ENCODE measurements at places on chromosomes 3 and 15.

GRCh38 chr15:89101302-89102193, 13.3 kb downstream of the ABHD2 start:
- DNase-seq: peak; percentile 67

DNA sequence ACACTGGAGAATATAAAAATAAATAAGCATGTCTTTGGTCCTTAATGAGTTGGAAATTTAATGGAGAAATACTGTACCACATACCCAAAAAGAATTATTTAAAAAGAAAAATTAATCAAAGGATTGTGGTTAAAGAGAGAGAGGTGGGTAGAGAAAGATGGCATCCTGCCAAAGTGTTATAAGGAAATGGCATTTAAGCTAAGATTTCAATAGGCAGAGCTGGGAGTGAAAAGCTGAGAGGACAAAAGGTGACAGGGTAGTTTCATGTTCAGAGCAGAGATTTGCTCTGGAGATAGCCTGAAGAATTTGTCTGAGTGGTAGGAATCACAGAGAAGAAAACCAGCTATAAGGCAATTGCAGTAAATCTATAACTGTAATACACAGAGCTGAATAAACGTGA, 181.0 kb downstream of the SI start:
- no peak for DNase-seq

DNA sequence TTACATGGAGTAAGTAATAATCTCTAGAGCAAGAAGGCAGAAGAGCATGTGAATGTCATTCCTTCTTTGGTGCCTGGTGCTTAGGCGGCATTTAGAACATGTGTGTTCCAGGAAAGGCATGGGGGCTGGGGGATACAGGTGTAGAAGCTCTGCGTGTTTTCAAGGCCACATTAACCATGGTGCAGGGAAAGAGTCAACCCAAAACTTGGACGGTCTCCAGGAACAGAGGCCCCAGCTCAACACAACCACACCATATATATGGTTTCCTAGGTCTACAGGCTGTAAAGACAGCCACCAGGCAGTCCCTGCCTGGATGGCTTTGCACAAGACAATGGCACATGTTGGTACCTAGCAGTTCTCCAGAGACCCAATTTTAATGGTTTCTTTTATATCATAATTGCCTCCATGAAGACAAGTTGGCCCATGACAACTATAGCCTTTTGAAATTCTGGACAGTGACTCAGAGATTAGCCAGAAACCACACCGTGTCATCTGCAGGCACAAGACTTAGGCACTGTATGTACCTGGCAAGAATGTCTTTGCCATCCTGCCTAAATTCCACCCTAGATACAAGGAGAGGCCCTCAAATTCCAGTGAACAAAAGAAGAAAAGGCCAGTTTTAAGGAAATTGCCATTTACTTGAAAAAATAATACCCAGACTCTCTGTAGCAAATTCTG, 25.0 kb upstream of the DGKG start:
- no peak for DNase-seq

- no peak for DNase-seq
Measured at GRCh38 chr3:13274125-13274524, 146.0 kb downstream of the NUP210 start.

DNA sequence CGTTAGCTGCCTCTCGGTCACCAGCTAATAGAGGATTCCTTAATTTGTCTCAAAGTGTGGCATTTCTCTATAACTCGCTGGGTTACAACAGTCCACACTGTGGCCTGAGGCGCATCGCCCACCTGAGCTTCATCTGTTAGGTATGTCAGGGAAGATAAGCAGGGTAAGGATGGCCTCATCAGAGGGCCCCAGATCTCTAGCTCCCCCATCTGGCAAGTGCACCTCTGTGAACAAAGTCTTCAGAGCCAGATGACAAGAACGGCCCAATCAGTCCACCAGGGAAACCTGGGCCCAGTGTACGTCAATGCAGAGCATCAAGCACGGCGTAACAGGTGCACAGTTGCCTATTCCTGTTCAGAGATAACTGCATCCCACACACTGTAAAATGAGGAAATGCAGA, 23.2 kb downstream of the FRG2C start:
- DNase-seq: no peak

- DNase-seq: no peak
Measured at GRCh38 chr3:13245615-13245978, 172.4 kb upstream of the IQSEC1 start.

DNA sequence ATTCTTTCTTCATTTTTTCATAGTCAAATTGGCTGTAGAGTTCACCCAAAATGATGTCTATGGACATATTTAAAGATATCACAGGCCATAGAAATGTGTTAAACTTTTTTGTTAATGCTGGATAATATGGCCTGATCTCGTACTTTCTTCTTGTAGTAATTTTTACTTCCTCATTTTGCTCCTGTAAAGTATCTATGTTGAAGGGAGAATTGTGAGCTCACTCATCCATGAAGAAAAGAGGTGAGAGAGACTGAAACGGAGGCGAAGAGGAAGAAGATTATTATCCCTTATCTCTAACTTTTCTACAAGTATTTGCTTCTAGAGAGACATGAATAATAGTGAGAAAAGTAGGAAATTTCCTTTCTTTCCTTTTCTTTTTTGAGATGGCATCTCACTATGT, 613.8 kb upstream of the TBL1XR1 start:
- no peak for DNase-seq

DNA sequence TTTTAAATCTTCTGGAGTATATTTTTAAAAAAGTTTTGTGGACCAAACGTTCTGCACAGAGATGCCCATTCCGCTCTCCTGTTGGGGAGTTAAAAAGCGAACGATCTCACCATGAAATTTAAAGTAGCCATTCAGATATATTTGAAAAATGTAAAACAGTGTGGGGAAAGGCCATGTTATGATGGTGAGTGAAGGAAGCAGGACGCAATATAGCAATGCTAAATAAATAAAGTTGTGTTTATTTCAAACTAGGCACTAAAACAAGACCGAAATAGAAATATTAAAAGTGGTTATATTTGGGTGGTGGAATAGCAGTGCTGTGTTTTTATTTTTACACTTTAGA, 327 bp upstream of the CCDC13 start:
- DNase-seq: no peak

GRCh38 chr3:115513416-115513800, 109.9 kb upstream of the GAP43 start:
- DNase-seq: no peak

GRCh38 chr3:98657457-98657856, 64.0 kb upstream of the CPOX start:
- no peak for DNase-seq

GRCh38 chr15:99315636-99316035, 64.4 kb downstream of the LRRC28 start:
- no peak for DNase-seq
